ENCODE measurements at places on chromosomes 11 and 22.

- H3K36me3 ChIP-seq: no peaks in the 10 kb centered on the region
- H3K27me3 ChIP-seq: no peaks in the 10 kb centered on the region
- no peak for DNase-seq
- no peak overlapping the region for H3K4me3 ChIP-seq
- no peak overlapping the region for H3K27ac ChIP-seq
Observed at GRCh38 chr22:35622191-35622913, 5.2 kb upstream of the MB start.

DNA sequence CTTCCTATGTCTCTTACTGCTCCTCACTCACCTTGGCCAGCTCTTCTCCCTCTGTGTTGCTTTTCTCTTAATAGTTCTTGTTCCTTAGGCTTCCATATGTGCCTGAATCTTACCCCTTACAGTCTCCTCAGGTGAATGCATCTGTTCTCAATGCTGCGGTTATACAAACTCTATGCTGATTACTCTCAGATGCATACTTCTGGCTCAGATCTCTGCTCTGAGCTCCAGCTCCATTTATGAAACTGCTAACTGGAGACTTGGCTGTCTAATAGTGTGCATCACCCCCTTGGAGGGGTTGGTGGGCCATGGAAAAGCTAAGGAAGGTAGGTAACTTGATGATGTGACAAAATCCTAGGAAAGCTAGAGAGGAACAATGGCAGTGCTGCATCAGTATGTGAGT, 422.5 kb downstream of the TMEM135 start:
- H3K27me3 ChIP-seq: no peaks in the 10 kb centered on the region
- H3K27ac ChIP-seq: no peak overlapping the region
- no peak overlapping the region for H3K4me3 ChIP-seq
- no peaks in the 10 kb centered on the region for H3K36me3 ChIP-seq
- no peaks in the 10 kb centered on the region for H3K4me1 ChIP-seq
- no peak for DNase-seq

DNA sequence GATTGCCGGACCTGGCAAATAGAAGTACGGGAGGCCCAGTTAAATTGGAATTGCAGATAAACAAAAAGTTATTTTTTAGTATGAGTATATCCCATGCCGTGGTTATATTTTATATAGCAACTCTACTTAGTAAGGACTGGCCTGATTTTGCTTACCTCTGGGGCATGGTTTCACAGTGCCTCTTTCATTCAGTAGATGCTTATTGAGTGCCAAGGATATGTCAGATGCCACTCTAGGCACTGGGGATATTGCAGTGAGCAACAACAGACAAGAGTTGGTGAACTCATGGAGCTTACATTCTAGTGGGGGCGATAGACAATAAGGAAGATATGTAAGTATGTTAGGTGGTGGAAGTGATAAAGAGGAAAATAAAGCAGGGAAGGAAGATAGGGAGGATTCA, 112.2 kb downstream of the TEAD1 start:
- H3K27ac ChIP-seq: no peak overlapping the region
- H3K36me3 ChIP-seq: no peaks in the 10 kb centered on the region
- no peaks in the 10 kb centered on the region for H3K27me3 ChIP-seq
- DNase-seq: no peak
- no peak overlapping the region for H3K4me3 ChIP-seq

DNA sequence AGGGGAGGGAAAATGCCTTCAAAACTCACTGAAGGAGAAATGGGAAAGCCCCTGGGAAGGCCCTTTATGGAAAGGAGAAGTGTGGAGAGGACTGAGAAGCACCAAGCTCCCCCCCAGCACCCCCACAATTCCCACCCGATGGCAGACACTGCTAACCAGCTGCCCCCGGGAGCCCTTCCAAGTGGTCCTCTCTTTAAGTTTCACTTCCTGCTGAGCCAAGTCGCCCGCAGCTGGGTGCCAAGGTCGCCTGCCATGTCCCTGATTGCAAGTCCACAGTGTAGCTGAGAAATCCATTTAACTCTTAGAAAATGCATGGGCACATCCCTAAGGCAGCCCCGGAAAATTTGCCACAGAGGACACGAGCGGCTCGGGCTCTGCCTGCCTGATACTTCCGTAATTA, 68.2 kb downstream of the GALNT18 start:
- no peak for DNase-seq
- no peak overlapping the region for H3K4me3 ChIP-seq
- H3K27me3 ChIP-seq: no peaks in the 10 kb centered on the region
- H3K36me3 ChIP-seq: no peaks in the 10 kb centered on the region
- no peak overlapping the region for H3K27ac ChIP-seq
- peaks cover 13% of the 10 kb centered on the region for H3K4me1 ChIP-seq

DNA sequence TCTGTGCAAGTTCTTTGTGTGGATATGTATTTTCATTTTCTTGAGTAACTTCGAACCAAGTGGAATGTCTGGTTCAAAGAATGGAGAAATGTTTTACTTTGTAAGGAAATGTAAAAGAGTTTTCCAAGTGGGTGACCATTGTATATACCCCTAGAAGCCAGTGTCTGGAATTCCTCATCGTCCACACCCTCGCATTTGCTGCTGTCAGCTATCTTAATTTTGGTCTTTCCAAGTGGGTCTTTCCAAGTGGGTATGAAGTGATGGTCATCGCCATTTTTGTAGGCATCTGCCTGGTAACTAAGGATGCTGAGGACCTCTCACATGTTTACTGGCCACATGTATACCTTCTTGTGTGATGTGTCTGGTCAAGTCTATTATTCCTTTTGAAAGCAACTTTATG, 547.5 kb downstream of the TBC1D22A start:
- no peak overlapping the region for H3K4me3 ChIP-seq
- no peaks in the 10 kb centered on the region for H3K27me3 ChIP-seq
- H3K4me1 ChIP-seq: no peaks in the 10 kb centered on the region
- DNase-seq: no peak
- no peak overlapping the region for H3K27ac ChIP-seq

- no peaks in the 10 kb centered on the region for H3K27me3 ChIP-seq
- peak within 1 kb of the TSS; percentile 43 for H3K27ac ChIP-seq
- peak within 1 kb of the TSS; percentile 54 for H3K4me3 ChIP-seq
- no peaks in the 10 kb centered on the region for H3K36me3 ChIP-seq
- peaks cover 23% of the 10 kb centered on the region for H3K4me1 ChIP-seq
- DNase-seq: no peak
Observed at GRCh38 chr22:42074132-42074811, at the start of gene PHETA2. PHETA2 (plus strand) TSS chr22:42074248; CDS start chr22:42077294, 3,046 bp downstream.

All from keratinocyte (primary cell).